ENCODE measurements at places on chromosomes 3 and 15. TPM values are rescaled to one million over a fixed set of nuclear protein-coding genes. Genes with fewer than 3 reads are reported as not detected.

- no peak for DNase-seq
Measured at GRCh38 chr3:157956850-157957249, 149.4 kb downstream of the SHOX2 start.

DNA sequence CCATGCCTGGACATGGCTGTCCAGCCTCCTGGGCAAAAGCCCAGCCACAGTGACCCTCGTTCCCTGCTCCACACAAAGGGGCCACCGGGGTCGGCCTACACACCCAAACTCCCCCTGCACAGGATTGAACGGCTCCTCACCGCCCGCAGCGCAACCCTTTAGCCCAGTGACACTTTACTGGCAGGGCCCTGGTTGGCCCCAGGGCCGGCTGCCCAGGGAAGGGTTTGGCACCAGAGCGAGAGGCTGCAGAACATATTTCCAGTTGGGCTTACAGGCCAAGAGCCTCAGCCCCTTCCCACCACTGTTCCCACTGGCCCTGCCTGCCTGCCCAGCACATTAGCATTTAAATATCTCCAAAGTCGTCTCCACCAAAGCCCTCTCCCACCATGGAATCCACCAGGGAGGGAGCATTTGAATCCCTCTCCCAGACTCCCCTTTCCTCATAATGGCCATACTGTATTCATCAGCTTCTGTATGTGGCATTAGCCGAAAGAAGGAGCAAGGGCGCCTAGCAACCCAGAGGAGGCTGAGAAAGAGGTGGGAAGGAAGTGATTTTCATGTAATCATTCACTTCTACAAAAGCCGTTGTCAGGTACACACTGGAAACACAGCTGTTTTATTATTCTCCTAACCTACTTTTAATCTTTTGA is 85.4 kb downstream of the SLC6A11 start:
- DNase-seq: no peak

- DNase-seq: no peak
Measured at GRCh38 chr3:1191026-1191425, 98.2 kb downstream of the CNTN6 start.

Gene NOX5
- 0.27 TPM for total RNA-seq

Gene PARP15
- total RNA-seq: 0.82 TPM

Data from fibroblast of the aortic adventitia (primary cell).